ENCODE measurements at places on chromosomes 2 and 18. TPM values are rescaled to one million over a fixed set of nuclear protein-coding genes. Genes with fewer than 3 reads are reported as not detected.

Gene CCDC195
- not detected for total RNA-seq

Gene TCF23
- not detected for total RNA-seq

Gene SCN2A
- 0.07 TPM for total RNA-seq

Gene HRH4
- total RNA-seq: 0.07 TPM

Gene UBXN2A
- total RNA-seq: 12.7 TPM

Gene GPR155
- total RNA-seq: 1.8 TPM

Gene RBM44
- 0.09 TPM for total RNA-seq

Gene ZNF521
- total RNA-seq: 0.21 TPM

Gene MROH2A
- not detected for total RNA-seq

Gene KIAA2012
- total RNA-seq: not detected

Gene IL1F10
- not detected for total RNA-seq

Gene SP100
- total RNA-seq: 25.7 TPM

Gene RNF144A
- total RNA-seq: 0.99 TPM

Gene CERKL
- not detected for total RNA-seq

Gene GAL3ST2
- not detected for total RNA-seq

Gene SLC8A1
- total RNA-seq: 1.1 TPM

Gene ST8SIA3
- not detected for total RNA-seq

Gene KCNS3
- 13.7 TPM for total RNA-seq

Gene PLEK
- total RNA-seq: 0.05 TPM

Gene WNT6
- total RNA-seq: not detected

Gene HOXD13
- not detected for total RNA-seq

Gene ANO7
- 0.79 TPM for total RNA-seq

Gene EFEMP1
- total RNA-seq: 233 TPM

Gene ACVR1C
- total RNA-seq: 0.09 TPM

Gene CXCR1
- not detected for total RNA-seq

Gene CNGA3
- total RNA-seq: not detected

Gene COL4A3
- not detected for total RNA-seq

Gene RHOB
- total RNA-seq: 100 TPM

Gene IL36A
- not detected for total RNA-seq

Gene SATB2
- total RNA-seq: 0.28 TPM

Gene SMCHD1
- 15.0 TPM for total RNA-seq

Gene HOXD12
- total RNA-seq: not detected

Gene RND3
- 50.6 TPM for total RNA-seq

Gene GPR39
- 10.9 TPM for total RNA-seq

Gene ACMSD
- total RNA-seq: 0.46 TPM
